Activated CD4-positive, alpha-beta T cell treated with anti-CD3 and anti-CD28 coated beads, Interleukin-10, Interleukin-2, amounts not matched to agents 100 ng/mL and 50 ng/mL, durations not matched to agents 16 hours and 8 hours (primary cell): ENCODE measurements at places on chromosomes 4 and X.

DNA sequence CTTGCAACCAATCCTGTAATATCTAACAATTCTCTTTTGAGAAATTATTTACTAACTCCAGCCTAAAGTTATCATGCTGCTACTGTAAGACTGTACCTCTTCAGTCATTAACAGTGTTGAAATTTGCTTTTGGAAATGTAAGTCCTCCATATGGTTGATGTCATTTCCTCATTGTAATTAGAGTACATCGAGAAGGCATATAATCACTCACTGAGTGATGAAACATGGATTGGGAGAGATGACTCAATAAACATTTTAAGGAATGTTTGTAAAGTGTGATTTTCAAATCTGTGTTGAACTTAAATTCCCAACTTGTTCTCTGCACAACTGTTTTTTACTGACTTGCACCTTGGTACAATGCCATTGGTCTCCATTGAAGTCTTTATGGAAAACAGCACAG, 61.2 kb downstream of the HMGB2 start:
- no peak for DNase-seq

DNA sequence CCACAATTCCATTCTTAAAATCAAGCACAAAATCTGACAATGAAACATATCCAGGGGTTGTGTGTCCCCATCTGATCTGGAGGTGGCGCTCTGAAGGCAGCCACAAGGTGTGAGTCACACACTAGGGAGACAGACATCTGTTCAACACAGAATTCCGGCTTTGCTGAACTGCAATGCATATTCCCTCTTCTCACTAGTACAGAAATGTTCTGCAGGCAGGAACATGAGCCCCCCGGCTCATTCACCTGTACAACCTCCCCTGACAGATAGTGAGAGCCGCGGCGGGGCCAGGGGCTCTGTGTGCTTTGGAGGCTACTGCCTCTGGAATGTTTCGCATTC, 41.9 kb downstream of the WDR1 start:
- no peak for DNase-seq

DNA sequence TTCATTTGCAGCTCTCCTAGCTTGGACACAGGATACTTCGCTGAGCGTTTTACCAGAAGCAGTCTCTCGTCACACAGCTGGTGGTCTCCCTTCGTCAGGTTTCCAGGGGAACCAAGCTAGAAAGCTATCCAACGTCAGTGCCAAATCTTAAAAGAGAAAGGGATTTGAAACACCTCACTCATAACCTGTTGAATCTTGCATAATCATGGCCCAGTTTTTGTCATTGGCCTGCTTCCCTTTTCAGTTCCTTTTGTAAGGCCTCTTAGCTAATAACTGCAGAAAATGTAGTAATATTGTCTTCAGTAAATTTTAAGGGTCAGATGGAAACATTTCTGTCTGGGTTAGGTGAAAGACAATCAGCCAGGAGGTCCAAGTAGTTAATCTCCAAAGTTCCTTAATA, 22.0 kb downstream of the RAB39B start:
- DNase-seq, result no peak

- DNase-seq, result no peak
These were observed 845.2 kb downstream of the PCDH18 start for GRCh38 chr4:136687118-136687517.

DNA sequence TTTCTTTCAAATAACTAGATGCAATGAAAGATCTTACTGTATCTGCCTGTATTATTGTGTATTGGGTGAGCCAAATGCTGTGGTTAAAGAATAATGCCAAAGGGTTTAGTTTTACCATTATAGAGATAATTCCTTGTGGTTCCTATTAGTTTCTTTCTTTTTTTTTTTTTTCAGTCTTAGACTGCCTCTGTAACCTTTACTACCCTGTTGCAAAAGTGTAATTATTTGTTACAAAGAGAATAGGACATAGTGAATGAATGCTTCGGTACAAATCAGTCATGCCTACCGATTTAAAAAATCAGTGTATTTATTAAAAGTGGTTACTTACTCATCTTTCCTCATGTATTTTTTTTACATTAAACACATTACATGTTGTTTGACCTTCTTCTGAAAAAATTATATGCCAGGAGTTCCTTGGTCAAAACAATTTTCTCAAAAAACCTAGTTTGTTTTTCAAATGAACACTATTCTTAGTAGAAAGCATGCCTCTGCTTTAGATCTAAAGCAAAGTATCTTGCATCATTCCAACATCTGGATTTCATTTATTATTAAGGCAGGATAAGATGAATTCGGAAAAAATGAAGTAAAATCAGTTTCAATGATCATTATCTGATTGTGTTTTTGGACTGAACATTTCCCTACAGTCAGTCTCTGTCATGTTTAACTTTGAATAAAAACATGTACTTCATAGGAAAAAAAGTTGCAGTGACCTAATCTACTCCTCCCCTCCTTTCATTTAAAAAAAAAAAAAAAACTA, 21.2 kb upstream of the SYNPO2 start:
- no peak for DNase-seq

DNA sequence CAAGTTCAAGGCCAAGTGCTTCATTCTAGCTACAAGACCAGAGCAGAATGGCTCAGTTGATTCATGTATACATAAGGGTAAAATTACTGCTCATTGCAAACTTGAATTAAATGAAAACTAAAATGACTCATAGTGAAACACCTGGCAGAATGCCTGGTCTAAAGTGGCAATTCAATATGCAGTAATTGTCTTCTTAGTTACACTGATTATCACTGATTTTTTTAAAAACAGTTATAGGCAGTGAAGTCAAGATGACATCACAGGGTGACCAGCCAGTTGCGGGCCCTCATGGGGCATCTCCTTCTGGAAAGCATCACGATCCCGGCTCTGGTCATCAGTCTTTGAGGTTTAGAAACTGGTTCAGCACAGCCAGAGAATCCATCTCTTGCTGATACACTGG, 154.2 kb downstream of the RAB28 start:
- peak; percentile 47 for DNase-seq

DNA sequence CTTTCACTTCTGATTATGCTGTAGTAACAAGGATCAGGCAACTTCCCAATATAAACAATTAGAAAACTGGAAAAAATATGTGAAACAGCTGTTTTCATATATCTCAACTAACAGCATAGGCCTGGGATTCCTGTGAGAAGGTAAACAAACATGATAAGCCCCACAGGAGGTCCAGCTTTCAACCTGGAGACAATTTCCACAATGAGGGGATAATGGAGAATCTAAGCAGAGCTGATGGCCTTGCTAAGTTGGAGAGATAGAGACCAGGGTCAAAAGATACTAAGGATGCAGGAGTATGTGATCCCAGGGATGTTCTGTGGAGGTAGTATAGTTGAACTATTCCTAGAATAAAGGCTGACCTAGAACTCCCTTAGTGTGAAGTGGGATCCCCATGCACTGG, 452.3 kb upstream of the ACTRT1 start:
- no peak for DNase-seq

DNA sequence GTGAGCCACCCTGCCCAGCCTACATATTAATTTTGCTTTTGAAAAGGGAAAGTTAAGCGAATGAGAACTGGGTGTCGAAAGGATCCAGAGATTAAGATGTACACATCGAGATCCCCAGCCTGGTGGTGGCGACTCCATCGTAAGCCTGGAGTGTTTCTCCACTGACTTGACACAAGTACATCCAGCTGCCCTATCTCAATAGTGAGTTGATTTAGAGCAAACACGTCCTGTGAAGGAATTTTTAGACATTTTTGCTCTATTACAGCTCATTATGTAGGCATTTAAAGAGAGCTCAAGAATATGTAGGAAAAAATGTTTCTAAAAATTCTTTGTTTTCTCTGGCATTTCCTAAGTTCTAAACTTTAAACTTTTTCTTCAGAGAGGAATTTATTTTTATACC, 11.7 kb upstream of the CLDN34 start:
- no peak for DNase-seq

- no peak for DNase-seq
These were observed 276.7 kb downstream of the UNC5C start for GRCh38 chr4:95272036-95272435.

GRCh38 chrX:140503714-140504351, 1.0 kb downstream of the SOX3 start:
- DNase-seq, result peak; percentile 4

DNA sequence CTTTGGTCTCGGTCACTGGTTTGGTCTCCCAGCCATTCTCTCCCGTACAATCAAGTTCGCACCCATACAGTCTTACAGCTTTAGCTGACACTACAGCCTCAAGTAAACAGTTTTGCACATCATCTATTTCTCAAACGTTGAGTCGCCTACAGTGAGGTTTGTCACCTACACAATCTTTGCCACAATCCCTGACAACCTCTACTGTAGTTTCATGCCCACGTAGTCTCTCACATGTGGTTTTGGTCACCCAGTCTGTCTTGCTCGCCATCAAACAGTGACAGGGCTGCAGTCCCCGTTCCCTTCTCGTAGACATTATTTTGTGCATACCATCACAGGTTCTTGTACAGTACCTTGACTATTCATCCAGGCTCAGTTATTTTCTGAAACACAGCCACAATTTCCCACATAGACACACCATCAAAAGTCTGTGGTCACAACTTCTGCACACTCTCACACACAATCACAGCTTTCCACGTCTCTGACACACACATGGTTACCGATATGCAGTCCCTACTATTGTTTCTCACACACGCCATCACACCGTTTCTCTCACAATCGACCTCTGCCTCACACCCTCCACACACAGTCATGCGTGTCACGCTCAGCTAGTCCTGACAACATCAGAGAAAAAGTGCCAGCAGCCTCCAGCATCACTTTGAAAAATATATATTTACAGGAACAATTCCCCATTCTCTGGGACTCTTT, 5.3 kb upstream of the CFP start:
- DNase-seq, result peak; percentile 50

DNA sequence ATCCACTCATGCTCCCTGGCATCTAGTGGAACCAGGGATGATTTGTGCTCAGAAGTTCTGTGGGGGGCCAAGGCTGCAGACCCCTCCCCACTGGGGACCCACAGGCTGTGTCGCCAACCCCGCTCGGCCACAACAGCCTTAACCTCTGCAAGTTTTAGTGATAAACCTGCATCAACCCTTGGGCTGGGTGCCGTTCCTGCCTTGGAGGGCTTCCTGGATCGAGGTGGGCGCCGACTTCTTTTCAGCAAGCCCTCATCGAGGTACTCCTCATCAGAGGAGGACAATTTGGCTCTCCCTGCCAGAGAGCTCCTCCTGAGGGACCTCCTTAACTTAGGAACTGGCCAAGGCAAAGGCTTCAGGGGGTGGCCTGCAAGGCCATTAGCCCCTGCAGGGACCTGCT, 1.9 kb downstream of the SOWAHB start:
- no peak for DNase-seq

DNA sequence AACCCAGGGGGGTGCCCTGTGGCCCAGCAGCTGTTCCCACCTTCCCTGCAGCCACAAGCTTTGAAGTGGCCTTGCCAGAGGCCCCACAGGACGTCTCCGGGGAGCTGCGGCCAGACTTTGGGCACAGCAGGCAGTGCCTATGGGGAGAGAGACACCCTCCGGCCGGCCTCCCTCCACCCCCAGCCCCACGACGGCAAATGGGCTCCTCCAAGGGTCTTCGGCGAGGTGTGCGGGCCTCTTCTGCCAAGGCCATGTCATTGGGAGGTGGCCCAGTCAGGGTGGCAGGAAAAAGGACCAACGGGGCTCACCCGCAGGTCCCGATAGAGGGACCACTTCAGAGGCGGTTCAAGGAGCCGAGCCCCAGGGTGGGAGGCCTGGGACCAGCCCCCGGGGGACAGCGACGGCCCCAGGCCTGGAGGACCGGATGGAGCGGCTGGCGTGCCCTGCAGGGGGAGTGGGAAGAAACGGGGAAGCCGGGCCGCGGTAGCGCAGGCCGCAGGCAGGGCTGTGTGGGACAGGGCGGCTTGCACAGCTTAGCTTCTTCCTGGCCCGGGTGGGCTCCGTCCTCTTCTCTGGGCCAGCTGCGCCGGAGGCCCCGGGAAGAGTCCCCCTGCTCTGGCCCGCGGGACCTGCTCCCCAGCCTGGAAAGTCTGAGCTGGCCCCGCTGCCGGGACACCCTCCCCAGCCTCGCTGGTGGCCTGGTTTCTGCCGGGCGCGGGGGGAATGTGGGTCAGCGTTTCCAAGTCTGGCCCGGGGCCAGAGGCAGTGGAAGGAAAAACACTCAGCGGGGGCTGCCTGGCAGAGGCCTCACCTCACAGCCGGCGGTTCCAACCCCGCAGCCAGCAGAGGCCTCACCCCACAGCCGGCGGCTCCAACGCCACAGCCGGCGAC, 21.9 kb upstream of the SPON2 start:
- no peak for DNase-seq

- no peak for DNase-seq
These were observed 147.0 kb downstream of the APBB2 start for GRCh38 chr4:41067369-41067768.

DNA sequence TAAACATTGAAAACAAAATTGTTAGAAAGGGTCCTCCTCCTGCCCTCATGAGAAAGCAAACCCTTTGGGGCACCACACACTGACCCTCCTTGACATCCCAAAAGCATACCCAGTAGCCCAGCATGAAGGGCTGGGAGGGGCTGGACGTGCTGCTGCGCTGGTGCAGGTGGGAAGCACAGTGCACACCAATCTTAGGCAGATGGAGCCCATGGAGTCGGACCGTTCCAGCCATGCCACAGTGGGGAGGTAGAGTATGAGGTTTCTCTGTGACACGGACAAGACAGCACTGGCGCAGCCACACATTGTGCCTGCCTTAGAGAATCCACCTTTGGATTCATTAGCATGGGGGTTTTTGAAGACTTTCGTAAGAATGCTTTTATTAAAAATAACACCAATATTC, 544.2 kb upstream of the FRG1 start:
- no peak for DNase-seq

GRCh38 chr4:24519649-24520048, 64.7 kb downstream of the DHX15 start:
- no peak for DNase-seq

GRCh38 chr4:173845580-173845979, 315.6 kb upstream of the HAND2 start:
- DNase-seq, result no peak

- DNase-seq, result no peak
These were observed 59.0 kb upstream of the VCX3B start for GRCh38 chrX:8405631-8406030.

DNA sequence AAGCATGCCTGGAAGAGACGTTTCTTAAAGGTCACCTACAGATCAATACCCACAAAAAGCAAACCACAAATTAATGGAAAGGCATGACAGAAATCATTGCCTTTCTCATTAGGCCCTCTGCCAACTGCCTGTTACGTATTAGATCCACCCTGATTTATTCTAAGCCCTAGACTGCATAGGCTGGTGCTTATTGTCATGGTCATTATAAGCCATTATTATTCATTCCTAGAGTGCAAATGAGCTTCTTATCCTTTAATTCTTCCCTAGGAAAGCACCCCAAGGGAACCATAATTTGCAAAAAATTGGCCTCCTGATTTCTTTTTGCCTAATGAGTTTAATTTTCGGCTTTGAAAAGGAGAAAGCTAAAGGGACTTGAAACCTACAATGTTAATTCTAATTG, 184.2 kb upstream of the GPRIN3 start:
- DNase-seq, result no peak

DNA sequence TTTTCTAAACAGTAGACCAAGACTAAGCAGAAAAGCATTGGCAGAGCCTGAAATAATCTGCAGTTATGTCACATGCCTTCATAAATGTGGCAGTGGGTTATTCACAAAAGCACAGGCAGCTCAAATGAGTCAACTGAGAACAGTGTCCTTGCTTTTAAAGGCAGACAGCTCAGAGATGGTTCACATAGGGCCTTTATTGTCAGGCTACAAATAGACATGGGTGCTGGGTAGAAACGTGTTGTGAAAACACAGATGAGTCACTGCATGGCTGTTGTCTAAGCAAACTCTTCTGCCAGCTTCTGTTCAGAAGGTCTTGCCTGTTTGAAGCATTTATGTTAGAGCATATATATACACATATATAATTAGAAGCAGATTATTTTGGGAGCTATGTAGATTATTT, 118.0 kb downstream of the SLC4A4 start:
- DNase-seq, result no peak
